Adrenal gland (tissue), 19 donors: ENCODE measurements at places on chromosomes 16 and 17. TPM values are rescaled to one million over a fixed set of nuclear protein-coding genes. Genes with fewer than 3 reads are reported as not detected.

The ACSM3 gene
- 99.4 TPM for total RNA-seq

The BHLHA9 gene
- not detected for total RNA-seq

The ATAD5 gene
- 4.0 TPM for total RNA-seq

DNA sequence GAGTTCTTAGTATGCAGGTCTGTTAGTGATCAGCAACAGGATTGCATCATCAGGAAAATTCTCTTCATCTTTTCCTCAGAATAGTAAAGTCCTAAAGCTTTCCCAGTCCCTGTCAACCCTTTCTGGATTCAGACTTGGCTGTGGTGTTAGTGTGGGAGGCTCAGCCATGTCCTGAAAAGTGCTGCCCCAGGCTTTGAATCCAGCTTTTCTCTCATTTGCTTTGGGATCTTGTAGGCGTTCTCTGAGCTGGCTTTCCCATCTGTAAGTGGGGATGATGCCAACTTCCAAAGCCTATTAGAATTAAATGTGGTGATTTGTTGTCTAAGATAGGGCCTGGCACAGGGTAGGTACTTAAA, 3.0 kb downstream of the ALKBH5 start:
- DNase-seq, result no peak

- no peak for DNase-seq
These were observed 10.7 kb downstream of the DCTN5 start for GRCh38 chr16:23651943-23652468.

DNA sequence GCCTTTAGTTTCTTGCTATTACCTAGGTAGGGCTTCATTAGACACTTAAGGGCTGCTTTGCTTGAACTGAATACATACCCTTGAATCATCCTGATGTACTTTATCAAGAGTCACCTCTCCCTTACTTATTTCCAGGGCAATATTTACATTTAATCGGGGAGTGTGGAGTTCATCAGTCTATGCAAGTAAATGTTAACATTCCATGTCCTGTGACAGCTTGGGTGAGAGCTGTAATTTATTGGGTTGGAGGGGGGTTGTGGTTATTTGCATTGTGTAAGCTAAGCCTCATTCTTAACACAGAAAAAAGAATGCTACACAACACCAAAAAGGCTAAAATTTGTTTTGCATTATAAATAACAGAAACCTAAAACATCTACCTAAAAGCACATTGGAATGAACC, 16.7 kb downstream of the KCNJ16 start:
- no peak for DNase-seq
